ENCODE measurements at places on chromosomes 16 and 17.
A peak's percentile ranks its signal among the peaks of the same experiment; 100 is the strongest.

- no peak for DNase-seq
Measured at GRCh38 chr17:38440614-38441397, 12.5 kb downstream of the ARHGAP23 start.

- DNase-seq, result no peak
Measured at GRCh38 chr17:77317091-77317750, 176.5 kb downstream of the SEC14L1 start.

GRCh38 chr17:37340804-37341203 lies 35.0 kb upstream of the C17orf78 start:
- no peak for DNase-seq

- DNase-seq, result peak; percentile 77
Measured at GRCh38 chr17:48577946-48578615, at the start of gene HOXB4. Gene HOXB4, minus strand, starts transcription at chr17:48578350. Its CDS starts 31 bp downstream, at chr17:48578319.

- no peak for DNase-seq
Measured at GRCh38 chr16:66511602-66512271, 38.2 kb downstream of the TK2 start.

- peak; percentile 92 for DNase-seq
Measured at GRCh38 chr17:42180922-42181850, at the start of gene KCNH4. Gene KCNH4, minus strand, starts transcription at chr17:42181142. Its CDS starts 197 bp downstream, at chr17:42180945.

GRCh38 chr17:82524540-82524939 lies 5.0 kb downstream of the FOXK2 start:
- no peak for DNase-seq

GRCh38 chr17:28843816-28844148 lies 1.2 kb upstream of the FAM222B start:
- DNase-seq, result no peak

DNA sequence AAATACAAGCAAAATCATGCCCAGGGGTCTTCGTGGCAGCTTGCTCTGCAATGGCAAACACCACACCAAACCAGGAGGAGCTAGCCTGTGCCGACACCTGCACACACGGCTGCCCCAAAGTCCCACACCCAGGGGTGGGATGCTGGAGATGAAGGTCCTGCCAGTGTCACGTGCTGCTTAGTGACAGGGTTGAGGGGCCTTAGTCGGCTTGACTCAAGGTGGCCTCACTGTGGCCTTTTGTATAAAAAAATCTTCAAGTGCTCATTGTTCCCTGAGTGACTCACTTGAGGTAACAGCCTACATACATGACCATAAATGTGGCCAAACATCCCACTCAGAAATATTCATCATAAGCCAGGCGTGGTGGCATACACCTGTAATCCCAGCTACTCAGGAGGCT lies 7.3 kb downstream of the TRIM65 start:
- DNase-seq, result no peak

DNA sequence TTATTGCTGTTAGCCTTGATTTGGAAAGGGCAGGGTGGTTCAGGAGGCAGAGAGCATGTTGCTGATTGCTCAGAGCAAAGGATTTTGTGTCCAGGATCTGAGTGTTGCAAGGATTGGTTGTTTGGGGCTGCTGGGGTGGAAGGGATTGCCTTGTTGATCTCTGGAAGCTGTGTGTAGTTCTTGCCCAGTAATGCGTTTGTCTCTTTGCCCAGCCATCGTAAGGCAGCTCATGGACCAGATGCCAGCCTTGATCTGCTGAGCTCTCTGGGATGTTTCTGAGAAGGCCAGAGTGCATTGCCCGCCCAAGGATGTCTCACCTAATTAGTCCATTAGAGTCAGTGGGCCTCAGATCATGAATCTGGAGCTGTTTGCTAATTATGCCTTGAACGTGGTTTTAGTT lies 33.6 kb downstream of the NKD1 start:
- no peak for DNase-seq

DNA sequence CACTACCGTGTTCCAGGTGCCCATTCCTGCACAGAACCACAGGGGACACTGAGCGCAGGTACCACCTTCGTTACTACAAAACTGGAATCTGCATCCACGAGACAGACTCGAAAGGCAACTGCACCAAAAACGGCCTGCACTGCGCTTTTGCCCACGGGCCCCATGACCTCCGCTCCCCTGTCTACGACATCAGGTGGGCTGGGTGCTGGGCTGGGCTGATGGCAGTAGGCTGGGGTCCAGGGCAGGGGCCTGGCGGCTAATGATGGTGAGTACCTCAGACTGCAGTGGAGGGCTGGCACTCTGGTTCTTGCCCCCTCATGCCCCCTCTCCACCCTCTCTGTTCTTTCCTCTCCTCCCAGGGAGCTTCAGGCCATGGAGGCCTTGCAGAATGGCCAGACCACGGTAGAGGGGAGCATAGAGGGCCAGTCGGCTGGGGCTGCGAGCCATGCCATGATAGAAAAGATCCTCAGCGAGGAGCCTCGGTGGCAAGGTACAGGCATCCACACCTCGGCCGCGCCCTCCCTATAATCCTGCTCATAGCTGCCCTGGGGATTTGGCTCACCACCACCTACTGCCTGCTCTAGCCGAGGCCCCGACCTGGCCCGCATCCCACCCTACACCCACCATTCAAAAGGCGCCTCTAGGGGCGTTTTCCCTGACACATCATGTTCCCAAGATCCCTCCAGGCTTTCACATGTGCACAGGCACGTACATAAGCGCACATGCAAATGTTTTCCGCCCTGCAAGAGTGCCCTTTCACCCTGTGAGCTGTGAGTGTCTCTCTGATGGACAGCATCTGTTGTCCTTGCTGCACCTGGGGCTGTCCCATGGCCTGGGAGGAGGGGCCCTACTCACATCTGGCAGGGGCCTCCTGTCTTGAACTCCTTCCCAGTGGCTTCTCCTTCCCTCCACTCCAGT lies 27.7 kb downstream of the UNK start:
- no peak for DNase-seq

DNA sequence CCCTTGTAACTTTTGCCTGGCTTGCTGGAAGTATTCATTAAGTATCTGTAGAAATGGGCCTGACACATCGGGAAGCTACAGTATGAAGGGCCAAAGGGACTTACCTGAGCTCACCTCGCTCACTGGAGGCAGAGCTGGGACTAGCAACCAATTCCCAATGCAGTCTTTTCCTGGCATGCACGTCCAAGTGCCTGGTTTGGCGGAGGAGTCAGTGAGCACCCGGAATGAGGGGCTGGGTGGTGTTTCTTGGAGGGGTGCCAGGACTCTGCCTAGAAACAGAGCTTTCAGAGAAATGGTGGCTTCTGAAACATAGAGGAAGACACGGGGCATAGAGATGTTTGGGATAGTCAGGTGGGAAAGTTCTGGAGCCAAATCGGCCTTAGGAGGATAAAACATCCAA lies 18.4 kb upstream of the GPRC5C start:
- DNase-seq, result no peak

- DNase-seq, result peak; percentile 5
Measured at GRCh38 chr17:34261568-34262337, 6.7 kb downstream of the CCL2 start.

GRCh38 chr16:90028985-90029384 lies 9.7 kb upstream of the DBNDD1 start:
- DNase-seq, result no peak

DNA sequence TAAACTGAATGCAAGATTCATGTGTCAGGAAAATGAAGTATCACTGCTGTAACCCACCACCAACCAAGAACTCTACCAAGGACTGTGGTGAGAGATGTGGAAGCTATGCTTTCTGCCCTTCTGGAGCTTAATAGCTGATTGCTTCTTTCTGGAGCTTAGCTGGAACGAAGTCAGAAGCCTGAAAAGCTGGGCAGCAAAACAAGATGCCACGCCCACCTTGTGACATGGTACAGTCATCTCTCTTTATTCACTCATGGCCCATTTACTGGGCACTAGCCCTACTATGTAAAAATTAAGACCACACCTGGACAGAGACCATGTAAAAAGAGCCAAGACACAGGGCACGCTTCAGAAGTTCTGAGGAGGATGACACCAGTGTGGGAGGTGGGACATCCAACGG lies 48.1 kb downstream of the TEX2 start:
- no peak for DNase-seq

GRCh38 chr17:74012465-74012864 lies 191.0 kb upstream of the RPL38 start:
- no peak for DNase-seq

DNA sequence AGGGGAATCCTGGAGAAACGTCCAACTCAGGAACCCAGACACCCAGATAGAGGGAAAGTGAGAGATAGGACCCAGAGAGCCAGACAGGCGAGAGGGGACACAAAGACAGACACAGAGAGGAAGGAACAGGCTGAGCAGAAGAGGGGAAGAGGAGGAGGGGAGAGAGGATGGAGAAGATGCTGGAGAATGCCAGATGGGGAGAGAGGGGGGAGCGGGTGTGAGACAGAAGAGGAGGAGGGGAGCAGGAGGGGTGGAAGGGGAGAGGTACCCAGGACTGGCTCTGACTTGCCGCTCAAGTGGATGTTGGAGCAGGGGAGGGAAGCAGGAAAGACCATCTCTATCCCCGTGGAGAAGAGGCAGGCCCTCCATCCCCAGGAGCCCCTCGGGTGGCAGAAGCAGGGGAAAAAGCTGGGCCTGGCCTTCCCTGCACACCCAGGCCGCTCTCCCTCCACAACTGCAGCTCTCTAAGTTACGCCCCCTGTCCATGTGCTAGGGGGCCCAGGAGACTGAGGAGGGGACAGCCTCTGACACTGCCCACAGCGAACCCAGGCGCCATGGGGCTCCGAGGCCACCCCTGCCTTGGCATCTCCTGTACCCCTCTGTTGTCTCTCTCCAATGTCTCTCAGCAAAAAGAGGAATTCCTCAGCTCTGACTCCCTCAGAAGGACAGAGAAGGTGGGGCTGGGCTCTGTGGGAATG lies 4.8 kb downstream of the PPP1R9B start:
- DNase-seq, result no peak

DNA sequence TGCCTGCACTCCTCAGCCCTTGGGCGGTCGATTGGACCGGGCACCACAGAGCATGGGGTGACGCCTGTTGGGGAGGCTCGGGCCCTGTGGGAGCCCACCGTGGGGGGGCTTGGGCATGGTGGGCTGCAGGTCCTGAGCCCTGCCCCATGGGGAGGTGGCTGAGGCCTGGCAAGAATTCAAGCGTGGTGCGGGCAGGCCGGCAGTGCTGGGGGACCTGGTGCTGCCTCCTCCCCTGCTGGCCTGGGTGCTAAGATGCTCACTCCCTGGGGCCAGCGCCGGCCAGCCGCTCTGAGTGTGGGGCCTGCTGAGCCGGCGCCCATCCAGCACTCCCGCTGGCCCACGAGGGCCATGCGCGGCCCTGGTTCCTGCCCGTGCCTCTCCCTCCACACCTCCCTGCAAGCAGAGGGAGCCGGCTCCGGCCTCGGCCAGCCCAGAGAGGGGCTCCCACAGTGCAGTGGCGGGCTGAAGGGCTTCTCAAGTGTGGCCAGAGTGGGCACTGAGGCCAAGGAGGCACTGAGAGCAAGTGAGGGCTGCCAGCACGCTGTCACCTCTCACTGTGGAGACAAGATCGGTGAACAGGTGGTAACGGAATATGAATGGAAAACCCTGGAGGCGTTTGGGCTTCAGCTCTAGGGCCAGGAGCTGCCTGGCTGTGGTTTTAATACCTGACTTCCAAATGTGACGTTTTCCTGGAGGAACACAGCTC lies 28.5 kb downstream of the ST6GALNAC1 start:
- DNase-seq, result no peak

DNA sequence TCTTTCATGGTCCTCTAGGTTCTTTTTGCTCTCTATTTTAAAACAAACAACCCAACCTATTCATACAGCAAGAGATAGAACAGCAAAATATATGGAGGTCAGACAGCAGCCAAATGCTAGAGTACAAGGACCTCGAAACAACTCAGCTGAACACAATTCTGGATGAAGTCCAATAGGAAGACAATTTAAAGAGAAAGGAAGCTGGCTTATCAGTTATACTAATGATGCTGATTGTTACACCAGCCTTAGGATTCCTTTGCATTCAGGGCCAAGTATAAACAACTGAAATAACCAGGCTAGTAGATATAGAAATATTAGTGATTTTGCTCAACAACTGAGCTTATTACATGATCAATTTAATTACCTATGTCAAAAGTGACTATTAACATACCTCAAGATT lies 2.5 kb downstream of the SSH2 start:
- DNase-seq, result no peak

GRCh38 chr17:80008383-80008840 lies 27.3 kb downstream of the TBC1D16 start:
- DNase-seq, result peak; percentile 89

GRCh38 chr17:17408236-17408794 lies 68.5 kb upstream of the MED9 start:
- DNase-seq, result no peak

DNA sequence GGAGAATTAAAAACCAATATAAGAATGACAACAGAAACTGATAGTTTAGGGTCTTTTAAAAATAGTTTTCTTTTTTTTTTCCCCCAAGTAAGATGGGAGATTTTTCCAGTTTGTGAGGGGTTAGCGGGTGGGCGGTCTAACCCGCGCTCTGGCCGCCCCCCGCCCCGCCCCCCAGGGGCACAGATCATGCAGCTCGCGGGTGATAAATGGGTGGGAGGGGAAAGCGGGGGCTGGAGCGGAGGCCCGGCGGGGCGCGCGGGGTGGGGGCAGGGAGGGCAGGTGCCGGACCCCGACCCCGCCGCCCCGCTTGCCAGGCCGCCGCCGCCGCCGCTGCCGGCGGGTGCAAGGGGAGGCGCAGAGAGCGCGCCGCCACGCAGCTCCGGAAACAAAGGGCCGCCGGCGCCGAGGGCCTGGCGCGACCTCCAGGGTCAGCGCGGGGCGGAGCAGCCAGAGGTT lies 60.1 kb upstream of the GSE1 start:
- DNase-seq, result no peak

DNA sequence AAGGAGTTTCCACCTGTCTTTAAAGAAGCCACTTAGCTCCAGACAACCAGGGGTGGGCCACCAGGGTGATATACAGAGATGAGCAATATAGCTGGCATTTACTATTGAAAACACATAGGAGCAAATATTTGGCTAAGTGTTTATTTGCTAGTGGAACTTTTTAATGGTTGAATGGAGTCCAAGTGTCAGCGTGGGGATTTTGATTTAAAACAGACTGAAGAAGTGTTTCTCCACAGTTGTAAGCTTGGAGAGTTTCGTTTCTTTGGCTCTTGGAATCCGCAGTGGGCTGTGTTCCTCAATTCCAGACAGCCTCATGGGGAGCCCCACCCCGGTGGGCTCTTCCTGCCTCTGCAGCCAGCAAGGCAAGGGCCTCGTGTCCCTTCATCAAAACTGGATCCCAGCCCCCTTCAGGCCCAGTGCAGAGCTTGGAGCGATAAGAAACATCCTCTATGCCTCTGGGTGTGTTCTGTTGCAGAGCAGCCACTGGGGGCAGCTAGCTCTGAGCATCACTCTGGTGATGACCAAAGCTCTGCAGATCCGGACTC lies 36.1 kb downstream of the NOG start:
- DNase-seq, result no peak

GRCh38 chr17:38705523-38705802 lies 390 bp downstream of the MLLT6 start:
- DNase-seq, result no peak

- DNase-seq, result peak; percentile 6
Measured at GRCh38 chr17:266701-267667, 85.5 kb upstream of the DOC2B start.

DNA sequence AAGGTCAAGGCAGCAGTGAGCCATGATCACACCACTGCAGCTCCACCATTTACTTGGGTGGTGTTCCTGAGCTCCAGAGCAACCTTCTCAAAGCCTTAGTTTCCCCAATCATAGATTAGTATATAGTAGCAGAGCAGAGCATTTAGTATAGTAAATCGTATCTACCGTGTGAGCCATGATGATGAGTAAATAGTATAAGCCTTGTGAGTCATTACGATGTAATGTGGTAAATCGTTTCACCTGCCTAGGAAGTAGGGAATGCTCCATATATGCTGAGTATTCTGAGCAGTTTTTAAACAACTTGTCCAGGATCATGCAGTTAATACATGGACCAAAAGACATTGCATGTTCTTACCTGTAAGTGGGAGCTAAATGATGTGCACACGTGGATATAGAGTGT lies 66.4 kb downstream of the SCNN1B start:
- DNase-seq, result no peak

- no peak for DNase-seq
Measured at GRCh38 chr17:68054296-68054900, 18.9 kb downstream of the KPNA2 start.

All from stimulated activated CD4-positive, alpha-beta T cell treated with anti-CD3 and anti-CD28 coated beads, Interleukin-2, amount 100 ng/mL, for 24 hours (primary cell).